ENCODE measurements at places on chromosomes 6 and 20.

GRCh38 chr6:34494973-34495372 is 29.1 kb downstream of the PACSIN1 start:
- H3K4me3 ChIP-seq: no peak overlapping the region
- H3K27me3 ChIP-seq: no peaks in the 10 kb centered on the region
- no peak for DNase-seq
- no peaks in the 10 kb centered on the region for H3K36me3 ChIP-seq
- peaks cover 3% of the 10 kb centered on the region for H3K4me1 ChIP-seq

DNA sequence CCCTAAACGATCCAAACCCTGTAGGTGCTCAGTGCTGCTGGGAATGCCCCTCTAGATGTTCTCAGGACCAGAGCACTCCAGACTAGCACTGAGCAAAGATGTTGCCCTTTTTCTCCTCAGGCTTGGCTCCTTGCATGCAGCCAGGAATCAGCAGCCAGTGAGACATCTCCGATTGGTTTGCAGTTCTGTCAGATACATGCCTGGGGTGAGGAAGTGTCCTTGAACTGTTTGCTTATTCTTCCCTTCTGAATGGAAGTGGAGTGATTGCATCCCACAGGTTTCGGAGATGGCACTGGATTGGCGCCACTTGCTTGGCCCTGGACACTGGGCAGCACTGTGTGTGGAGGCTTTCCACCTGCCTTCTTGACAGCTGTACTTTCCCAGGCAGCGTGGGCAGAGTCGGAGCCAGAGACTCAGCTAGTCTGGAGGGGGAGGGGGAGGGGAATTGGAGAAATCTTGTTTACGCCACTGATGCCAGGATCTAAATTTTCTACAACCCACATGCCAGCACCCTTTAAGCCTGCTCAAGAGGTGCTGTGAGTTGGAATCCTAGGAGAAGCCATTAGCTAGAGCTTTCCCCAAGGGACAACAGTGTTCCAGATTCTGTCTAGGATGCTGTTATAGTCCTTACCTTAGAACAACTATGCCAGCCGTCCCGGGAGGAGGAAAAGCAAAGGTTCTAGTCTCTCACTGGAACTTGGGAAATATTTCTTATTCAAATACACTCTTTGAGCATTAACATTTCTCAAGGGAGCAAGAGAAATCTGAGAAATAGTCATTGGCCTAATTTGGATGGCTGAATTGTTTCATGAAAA is 49.2 kb upstream of the SASH1 start:
- H3K27me3 ChIP-seq: no peaks in the 10 kb centered on the region
- H3K36me3 ChIP-seq: no peaks in the 10 kb centered on the region
- no peaks in the 10 kb centered on the region for H3K4me1 ChIP-seq
- no peak overlapping the region for H3K4me3 ChIP-seq

DNA sequence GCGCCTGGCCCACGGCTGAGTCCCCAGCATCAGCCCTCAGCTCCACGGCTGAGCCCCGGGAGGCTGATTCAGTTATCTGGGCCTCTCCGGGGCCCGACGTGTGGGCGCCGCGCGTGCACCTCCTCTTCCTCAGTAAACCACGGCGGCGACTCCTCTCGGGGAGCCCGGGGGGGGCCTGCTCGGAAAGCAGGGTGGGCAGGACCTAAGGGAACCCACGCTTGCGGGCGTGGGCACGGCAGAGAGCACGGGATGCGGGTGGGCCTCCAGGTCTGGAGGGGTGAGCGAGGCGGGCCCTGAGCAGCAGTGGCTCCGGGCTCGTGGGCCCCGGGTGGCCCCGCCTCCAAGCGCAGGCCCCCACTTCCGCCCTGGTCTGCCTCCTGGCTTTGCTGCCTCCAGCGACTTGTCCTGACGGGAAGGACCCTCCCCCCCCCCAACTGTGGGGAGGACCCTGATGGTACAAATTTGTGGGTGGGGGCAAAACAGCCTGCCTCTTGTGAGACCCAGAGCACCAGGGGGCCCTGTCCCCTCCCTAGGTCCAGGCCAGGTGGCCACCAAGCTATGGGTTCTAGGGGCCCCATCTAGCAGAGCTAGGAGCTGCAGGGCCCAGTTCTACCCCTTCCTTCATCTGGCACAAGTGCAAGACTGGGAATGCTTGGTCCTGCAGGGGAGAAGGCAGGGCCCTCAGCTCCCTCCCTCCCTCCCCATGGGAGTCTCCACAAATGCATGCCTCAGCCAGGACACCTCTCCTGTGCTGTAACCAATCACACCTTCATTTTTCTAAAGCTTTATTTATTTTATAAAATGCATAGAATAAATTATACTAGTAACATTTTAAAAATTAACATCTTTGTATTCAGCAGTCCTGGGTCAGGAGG is 16.9 kb downstream of the UCKL1 start:
- no peak for DNase-seq
- peaks cover 63% of the 10 kb centered on the region for H3K36me3 ChIP-seq
- H3K4me3 ChIP-seq: no peak overlapping the region
- no peak overlapping the region for H3K27ac ChIP-seq
- no peaks in the 10 kb centered on the region for H3K27me3 ChIP-seq

- no peak overlapping the region for H3K4me3 ChIP-seq
- no peaks in the 10 kb centered on the region for H3K27me3 ChIP-seq
- no peaks in the 10 kb centered on the region for H3K36me3 ChIP-seq
- no peak overlapping the region for H3K27ac ChIP-seq
Measured at GRCh38 chr6:40958738-40959137, 80.3 kb downstream of the UNC5CL start.

All from suprapubic skin (tissue), 4 donors.